Cortex of kidney (tissue), 1 donor: ENCODE measurements at places on chromosomes 7 and 10.

DNA sequence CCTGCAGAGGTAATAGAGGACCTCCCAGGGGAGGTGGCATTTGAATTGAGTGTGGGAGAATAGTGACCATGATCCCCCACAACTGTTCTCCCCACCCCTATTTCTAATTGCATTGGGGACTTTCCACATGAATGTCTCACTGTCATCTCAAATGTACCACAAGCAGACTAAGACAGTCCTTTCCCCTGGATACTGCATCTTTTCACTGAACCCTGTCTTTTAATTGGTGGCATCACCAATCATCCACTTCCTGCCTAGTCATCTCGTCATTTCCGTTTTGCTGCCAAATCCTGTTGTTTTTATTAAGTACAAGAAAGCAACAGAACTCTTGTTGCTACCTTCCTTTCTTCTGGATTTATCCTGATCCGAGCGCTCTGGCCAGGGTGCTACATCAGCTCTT is 120.3 kb downstream of the NRP1 start:
- no peak for DNase-seq

GRCh38 chr10:12181065-12181775 is 14.5 kb downstream of the NUDT5 start:
- DNase-seq: no peak

GRCh38 chr10:124342136-124342820 is 76.4 kb downstream of the OAT start:
- DNase-seq: no peak

DNA sequence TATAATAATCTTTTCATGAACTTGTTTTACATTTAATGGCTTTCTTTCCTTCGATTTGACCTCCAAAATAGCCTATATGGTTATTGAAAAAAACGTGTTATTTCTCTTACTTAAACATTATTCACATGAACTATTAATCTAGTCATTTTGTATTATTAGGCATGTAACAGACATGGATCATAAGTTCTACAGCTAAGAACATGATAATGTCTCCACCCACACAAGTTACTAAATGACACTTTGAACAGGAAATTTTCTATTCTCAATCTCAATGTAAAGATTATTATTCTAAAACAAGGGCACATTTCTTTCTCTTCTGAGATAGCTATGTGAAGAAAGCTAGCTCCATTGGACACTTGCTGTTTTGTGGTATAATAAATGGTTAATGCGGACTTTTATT is 10.0 kb downstream of the LAMB4 start:
- no peak for DNase-seq

DNA sequence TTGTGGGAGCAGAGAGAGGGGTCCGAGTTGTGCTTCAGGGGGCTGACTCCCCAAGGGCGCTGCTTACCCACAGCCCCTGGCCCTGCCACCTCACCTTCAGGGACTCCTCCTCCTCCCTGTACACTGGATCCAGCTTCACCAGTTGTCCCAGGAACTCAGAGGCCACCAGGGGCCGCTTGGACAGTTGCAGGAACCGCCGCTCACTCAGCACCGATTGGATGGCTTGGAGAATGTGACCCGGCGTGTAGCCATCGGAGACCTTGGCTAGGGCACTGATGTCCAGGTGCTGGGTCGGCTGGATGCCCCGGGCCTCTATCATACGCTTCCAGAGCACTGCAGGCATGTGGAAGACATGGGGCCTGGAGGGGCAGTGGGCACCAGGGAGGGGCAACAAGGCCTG is 4.5 kb upstream of the ASB10 start:
- DNase-seq: no peak

- no peak for DNase-seq
These were observed 229.2 kb downstream of the WDR11 start for GRCh38 chr10:121080281-121080891.

DNA sequence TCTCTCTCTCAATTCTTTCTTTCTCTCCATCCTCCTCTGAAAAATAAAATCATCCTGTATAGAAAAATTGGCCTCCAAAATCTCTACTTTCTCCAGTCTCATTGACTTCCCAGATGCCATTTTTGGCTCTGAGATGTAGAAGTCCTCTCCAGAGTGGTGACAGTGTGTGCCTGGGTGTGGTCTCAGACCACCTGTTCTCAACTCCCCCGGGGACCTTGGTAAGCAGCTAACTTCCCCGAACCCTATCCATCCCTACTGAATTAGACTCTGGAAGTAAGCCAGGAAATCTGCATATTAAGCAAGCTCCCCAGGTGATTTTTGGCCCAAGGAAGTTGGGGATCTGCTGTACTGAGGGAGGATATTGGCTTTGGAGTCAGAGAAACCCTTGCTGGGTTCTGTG is 120.5 kb downstream of the WDR11 start:
- no peak for DNase-seq
